Epithelial cell of prostate (primary cell): ENCODE measurements at places on chromosomes 2 and 18.

DNA sequence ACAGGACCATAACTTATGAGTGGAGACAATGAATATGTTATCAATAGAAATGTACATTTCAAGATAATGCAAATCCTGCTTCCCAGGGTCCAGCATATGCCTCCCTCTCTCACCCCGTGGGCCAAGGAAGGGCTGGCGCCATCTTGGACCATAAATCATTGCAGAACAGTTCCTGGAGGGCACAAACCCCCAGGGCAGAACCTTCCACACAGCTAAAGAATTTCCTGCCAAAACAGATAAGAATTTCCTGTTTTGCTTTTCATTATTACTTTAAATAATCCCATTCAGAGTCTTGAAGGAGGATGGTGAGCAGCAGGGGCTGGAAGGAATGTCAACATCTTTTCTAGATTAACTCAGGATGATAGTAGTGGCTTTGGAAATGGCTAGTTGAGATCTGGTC is 53.7 kb downstream of the EHD3 start:
- DNase-seq = no peak

DNA sequence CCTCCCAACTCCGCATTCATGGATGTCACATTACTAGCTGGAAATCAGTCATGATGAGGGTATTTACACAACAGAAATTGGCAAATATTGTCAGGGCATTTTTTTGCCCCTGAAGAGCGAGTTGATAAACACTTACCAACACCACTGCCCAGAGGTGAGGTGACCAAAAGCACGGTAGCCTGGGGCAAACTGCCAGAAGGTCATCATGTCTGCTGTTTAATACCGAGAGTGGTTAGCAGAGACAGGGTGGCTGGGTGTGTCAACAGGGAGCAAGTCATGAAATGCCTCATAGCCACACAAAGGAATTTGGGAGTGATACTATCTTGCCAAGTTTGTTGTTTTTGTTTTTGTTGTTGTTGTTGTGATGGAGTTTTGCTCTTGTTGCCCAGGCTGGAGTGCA is 37.0 kb upstream of the EPC2 start:
- DNase-seq = no peak

GRCh38 chr2:28977176-28977875 is 3.8 kb upstream of the TOGARAM2 start:
- no peak for DNase-seq

DNA sequence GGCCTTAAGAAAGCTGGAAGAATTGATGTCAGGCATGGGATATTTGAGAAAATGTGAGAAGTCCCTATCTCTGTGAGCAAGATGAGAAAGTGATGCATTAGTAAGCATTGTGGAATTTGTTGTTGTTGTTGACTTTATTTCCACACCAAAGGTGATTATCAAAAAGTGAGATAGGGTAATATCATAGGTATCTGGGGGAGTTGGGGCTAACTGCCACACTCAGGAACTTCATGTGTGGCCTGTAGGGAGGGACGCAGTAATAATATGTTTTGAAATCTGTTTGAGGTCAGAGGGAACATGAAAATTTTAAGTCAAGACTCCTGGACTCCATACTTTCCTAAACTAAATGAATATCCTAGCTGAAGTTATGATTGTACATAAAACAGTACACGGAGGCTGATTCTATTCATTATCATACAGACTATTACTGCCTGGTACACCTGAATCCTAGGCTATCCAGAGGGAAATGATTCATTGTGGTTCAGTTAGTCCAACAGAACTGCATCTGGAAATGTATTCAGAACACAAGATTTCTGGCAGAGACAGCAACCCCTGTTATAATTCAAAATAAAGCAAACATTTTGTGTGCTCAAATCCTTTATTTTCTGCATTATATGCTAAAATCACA is 304.8 kb downstream of the CPS1 start:
- DNase-seq = no peak

- no peak for DNase-seq
Observed at GRCh38 chr2:205177546-205177945, 504.8 kb upstream of the NRP2 start.

DNA sequence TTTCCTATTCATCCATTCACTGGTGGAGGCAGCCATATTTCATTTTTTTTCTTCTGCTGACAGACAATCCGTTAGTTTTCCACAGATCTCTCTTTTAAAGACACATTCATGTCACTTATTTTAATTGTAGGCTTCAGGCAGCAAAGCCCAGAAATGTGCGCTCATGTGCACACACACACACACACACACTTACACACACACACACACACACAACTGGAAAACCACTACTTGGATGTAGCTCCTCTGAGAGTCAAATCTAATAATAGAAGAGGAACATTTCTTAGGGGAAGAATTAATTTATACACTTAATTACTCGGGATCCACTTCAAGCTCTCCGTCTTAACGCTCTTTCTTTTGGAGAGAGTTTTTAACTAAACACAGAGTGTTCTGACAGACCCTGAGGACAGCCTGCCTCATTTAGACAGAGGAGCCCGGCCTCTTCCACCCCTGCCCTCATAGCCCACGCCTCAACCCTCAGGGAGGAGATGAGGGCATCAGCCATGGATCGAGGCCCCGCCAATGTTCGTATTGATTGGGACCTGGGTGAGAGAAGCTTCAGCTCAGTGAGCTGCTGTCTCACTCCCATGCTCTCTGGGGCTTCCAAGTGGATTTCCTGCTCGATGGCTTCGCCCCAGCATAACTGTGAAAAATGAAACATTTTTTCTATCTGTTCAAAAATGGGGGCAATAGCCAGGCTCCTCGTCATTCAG is 261.4 kb upstream of the SKOR2 start:
- no peak for DNase-seq

GRCh38 chr18:55435592-55435991 is 152.4 kb downstream of the TCF4 start:
- no peak for DNase-seq

DNA sequence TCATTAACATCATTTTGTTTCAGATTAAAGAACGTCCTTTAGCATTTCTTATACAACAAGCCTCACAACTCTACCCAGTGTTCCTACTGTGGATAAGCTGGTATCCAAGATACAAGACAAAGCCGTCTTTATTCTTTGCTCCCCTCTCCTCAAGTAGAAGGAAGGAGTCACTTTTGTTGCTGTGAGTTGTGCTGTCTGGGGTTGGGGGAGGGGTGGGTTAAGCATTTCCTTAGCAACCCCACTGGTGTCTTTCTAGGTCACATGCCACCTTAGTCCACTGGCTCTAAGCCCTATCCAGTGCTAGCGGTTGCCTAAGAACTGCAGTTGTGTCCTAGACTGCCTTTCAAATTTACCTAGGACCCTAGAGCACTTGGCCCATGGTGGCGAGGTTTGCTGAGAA is 155.6 kb upstream of the PIEZO2 start:
- no peak for DNase-seq

DNA sequence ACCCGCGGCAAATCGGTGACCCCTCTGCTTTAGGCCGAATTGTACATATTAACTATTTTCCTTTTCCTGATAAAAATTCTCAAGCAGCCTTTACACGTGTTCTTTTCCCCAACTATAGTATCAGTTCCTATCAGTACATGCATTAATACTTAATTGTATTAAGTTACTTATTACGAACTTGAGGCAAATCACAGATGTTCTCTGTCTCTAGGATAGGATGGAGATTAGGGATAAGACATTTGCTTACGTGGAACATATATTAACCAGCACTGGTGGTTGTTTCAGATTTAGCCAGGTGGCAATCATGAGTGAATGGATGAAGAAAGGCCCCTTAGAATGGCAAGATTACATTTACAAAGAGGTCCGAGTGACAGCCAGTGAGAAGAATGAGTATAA is 675 bp downstream of the GEMIN6 start:
- DNase-seq = no peak

DNA sequence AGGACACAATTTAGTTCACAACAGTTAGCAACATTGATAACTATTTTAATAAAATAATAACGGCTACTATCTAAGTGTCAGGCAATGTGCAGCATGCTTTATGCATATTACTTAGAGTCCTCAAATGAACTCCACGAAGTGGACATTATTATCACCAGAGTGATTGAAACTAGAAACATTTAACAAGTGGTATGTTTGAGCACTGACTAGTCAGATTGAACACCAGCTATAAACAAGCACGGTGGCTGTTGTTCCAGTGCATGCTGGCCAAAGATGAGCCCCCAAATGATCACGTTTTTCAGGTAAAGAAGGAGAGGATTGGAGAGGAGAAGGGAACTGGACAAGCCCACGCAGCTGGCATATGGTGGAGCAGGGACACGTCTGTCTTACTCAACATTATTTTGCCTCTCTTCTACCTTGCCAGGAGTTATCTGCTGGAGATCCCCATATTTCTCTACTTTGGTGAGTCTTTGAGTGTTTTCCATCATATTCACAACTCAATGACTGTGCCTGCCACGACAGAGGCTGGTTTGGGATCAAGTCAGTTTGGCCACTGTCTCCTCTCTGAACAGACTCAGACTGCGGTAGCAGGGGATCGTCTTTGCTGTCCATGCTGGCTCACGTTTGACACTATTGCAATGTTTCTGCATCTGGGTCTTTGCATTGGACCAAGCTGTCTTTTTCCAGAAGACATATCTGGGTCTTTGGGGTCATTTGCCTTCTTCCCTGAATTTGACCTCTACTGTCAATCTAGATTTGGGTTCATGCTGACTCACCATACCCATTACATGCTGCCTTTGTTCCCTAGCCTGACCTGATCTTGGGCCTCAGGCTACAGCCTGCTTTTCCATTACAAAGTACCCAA is 66.0 kb upstream of the ACSL3 start:
- no peak for DNase-seq

DNA sequence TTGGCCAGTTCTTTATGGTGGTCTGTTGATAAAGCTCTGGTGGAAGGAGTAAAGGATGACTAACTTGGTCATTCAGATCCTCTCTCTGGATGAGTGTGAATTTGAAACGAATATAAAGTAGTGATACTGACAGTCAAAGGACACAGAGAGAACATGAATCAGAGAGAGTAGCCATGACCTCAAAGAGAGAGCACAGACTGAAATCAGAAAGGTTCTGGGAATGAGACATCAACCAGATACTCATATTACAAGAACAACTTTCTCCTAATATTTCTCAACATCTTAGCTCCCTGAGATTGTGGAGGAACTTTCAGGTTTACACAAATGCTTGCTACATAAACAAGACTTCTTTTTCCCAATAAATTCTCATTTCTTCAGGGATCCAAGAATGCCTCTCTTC is 849.1 kb upstream of the CHAC2 start:
- DNase-seq = peak; percentile 18

DNA sequence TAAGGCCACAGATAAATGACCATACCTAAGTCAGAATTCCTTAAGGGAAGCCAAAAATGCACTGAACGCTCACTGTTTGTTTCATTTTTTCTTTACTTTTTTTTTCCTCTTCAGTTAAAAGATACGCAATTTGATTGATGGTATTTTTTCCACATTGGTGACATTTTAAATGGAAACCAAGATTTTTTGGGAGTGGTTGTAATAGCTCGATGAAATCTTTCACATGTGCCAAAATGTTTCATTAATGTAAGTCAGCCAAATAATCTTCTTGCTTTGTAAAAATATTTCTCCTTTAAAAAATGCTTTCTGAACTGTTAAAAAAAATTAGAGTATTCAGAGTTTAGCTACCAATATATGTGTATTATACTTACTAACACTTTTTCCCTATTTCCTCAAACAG is 339.8 kb downstream of the ZEB2 start:
- no peak for DNase-seq

DNA sequence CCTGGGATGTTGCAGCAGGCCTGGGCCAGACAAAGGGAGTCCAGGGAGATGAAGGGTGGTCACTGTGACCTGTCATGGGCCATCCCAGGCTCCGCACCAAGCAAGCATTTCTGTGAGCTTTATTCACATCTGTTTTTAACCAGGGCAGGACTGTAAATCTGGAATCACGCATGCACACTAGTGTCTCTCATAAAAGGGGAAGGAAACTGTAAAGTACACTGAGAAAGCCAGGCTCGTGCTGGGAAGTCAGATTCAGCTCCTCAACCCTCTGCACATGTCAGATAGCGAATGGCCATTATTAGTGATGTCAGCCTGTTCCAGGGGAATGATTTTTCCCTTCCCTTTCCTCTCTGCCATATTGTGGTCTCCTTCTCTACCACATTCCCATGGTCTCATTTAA is 818.6 kb upstream of the RAB6C start:
- DNase-seq = no peak

DNA sequence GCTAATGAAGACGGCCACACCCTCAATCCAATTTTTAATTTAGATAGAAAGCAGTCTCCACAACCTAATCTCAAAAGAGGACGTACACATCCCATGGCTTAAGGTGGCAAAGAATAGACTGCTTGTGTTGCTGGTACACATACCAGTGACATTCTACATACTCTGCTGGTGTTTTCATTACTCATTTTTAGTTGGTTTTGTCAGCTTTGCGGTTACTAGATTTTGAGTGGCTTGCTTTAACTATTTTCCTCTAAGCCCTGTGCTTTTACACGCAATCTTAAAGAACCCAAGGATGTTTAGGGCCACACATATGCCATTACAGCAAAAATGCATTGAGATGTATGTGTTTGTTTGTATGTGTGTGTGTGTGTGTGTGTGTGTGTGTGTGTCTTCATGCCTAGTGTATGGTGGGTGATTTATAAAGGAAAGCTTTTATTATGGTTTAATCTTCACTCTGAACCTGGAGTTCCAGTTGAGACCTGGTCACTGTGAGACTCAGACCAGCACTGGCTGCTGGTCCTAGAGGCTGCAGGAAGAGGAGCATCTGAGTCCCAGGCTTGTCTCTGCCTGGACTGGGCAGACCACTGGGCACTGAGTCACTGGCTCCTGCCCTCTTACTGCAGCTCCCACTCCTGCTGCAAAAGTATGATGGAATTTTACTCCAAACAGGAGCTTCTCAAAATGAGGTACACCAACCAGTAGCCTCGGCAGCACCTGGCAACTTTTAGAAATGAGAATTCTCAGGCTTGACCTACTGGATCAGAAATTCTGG is 415.9 kb downstream of the NBAS start:
- DNase-seq = no peak

DNA sequence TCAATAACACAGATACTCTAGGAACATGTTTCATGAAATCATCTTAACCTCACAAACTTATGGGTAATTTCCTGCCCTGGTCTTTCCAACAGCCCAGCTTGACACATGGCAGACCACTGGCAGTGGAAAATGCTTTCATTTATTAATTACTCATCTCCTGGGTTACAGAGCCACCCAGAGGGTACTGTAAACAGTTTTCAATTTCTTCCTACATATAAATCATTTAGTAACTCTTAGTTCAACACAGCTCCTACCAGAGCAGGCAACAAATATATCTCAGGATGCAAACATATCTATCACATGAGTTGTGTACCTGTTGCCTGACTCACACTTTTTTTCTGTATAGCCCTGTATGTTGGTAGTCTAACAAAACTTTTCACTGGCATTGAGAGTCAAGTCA is 99.2 kb upstream of the VRK2 start:
- DNase-seq = no peak

DNA sequence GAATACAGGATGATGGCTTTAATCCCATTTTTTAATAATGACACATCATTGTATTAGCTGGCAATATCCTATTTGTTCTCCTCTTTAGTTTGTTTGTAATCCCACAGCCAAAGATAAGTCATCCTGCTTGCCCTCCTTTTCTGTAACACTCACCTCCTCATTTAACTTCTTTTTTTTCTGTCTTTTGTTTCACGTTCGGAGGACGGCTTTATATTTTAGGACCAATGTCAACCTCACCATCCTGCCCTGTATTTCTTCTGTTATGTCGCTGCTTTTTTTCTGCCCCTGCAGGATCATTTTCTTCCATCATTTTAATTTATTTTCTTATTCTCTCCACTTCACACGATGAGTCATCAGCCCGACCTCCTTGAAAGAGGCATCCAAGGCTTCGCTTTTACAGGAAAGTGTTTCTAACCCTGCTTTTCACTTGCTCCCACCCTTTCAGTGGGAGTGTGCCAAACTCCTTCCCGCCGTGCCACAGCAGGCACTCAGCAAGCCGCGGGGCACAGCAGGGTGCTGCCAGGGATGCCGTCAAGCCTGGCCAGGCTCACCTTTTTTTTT is 11.4 kb downstream of the RAB31 start:
- DNase-seq = no peak
